Fibroblast of skin of back (primary cell): ENCODE measurements at places on chromosomes 11 and 22.
A peak's percentile ranks its signal among the peaks of the same experiment; 100 is the strongest.

DNA sequence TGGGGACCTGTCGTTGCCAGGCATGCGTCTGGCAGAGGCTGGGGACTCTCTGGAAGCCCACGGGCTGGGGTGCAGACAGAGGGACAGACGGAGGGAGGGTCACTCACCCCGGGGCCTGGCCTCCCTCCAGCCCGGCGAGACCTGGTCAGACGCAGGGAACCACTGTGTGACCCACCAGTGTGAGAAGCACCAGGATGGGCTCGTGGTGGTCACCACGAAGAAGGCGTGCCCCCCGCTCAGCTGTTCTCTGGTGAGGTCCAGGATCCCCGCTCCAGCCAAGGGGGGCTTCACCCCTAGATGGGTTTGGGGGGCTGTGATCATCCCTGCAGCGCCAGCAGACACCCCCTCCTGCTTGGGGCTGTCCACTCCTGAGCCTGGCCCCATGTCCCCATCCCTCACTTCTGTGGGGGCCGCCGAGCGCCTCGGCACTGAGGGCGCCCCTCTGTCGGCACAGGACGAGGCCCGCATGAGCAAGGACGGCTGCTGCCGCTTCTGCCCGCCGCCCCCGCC, 23.6 kb upstream of the MUC5B start:
- no peak for DNase-seq

- DNase-seq: no peak
Observed at GRCh38 chr22:22452211-22452610, 56.3 kb downstream of the ZNF280B start.

DNA sequence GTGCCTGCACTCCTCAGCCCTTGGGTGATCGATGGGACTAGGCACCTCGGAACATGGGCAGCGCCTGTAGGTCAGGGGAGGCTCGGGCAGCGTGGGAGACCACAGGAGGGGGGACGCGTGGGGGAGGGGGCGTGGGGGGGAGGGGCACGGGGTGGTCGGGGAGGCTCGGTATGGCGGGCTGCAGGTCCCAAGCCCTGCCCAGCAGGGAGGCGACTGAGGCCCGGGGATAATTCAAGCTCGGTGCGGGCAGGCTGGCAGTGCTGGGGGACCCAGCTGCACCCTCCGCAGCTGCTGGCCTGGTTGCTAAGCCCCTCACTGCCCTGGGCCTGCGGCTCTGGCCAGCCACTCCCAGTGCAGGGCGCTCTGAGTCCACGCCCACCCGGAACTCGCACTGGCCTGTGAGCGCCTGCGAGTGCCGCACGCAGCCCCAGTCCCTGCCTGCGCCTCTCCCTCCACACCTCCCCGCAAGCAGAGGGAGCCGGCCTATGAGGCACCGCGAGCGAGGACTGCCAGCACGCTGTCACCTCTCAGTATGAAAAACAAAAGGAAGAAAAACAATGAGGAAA, 1698.3 kb upstream of the RAG2 start:
- DNase-seq: no peak

GRCh38 chr11:131036514-131036913, 120.2 kb upstream of the SNX19 start:
- DNase-seq: no peak

- DNase-seq: peak; percentile 88
Observed at GRCh38 chr22:45105281-45105702, 58.4 kb upstream of the NUP50 start.

- no peak for DNase-seq
Observed at GRCh38 chr11:16843294-16843693, 104.8 kb downstream of the C11orf58 start.

DNA sequence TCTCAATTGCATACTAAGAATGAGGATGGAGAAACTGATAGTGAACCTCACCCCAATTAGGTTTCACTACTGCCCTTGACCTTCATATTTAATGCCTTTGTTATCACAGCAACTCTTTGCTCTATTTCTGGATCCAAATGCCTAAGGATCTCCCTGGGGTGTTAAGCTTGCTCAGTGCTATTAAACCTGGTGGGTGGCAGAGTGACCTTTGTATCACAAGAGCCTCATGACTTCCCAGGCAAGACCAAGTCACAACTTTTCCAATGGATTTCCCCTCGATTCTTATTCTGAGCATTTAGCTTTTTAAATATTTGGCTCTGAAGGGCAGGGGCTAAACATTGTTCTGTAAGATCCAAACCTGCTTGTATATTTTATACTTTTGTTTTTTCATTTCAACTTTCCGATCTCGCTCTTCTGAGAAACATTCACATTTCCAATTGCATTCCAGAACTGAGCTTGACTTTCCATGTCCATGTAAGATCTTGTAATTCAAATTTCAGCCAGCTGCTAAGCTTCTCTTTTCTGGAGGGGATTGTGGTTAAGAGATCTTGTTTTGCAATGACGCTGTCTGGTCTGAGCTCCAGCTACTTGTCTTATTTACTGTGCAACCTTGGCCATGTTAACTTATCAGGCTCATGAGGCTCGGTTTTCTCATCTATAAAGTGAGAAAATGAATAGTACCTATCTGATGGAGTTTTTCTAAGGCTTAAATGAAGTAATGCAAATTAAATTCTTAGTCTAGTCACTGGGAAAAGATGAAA, 6.4 kb upstream of the EHF start:
- DNase-seq: no peak

- no peak for DNase-seq
Observed at GRCh38 chr11:44326615-44327475, 16.9 kb upstream of the ALX4 start.

DNA sequence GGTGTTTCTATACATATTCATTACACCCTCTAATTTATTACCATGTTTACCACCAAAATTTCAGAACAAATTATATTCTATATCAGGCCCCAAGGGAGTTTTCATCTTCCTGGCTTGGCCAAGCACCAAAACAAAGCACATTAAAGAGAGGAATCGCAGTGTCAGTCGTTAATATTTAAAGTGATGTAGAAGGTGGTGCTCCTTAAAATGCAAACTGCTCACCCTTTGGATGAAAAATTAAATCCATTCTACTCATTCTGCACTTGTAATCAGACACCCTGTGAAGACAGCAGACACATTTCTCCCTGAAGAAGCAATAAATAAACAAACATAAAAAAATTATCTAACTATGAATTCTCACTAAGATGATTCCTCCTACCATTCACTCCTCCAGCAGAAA, 113.4 kb downstream of the LRRC4C start:
- no peak for DNase-seq

GRCh38 chr11:69084371-69084770, 35.6 kb downstream of the TPCN2 start:
- DNase-seq: no peak

GRCh38 chr22:48379371-48379770, 1448.3 kb downstream of the BRD1 start:
- no peak for DNase-seq

- DNase-seq: peak; percentile 60
Observed at GRCh38 chr11:75474878-75475766, 42.1 kb upstream of the KLHL35 start.

- no peak for DNase-seq
Observed at GRCh38 chr22:20178915-20179227, 28.0 kb upstream of the CCDC188 start.

DNA sequence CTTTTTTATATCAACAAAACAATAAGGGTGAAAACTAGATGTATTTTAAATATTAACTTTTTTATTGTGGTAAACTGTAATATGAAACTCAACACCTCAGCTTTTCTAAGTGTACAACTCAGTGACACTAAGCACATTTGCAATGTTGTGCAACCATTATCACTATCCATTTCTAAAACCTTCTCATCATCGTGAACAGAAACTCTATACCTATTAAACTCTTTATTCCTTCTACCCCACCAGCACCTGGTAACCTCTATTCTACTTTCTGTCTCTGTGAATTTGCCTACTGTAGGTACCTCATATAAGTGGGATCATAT, 9.4 kb downstream of the HORMAD2 start:
- DNase-seq: no peak

- DNase-seq: no peak
Observed at GRCh38 chr11:40252236-40252635, 1207.2 kb downstream of the LRRC4C start.

GRCh38 chr11:82815406-82815805, 81.7 kb upstream of the FAM181B start:
- DNase-seq: no peak

DNA sequence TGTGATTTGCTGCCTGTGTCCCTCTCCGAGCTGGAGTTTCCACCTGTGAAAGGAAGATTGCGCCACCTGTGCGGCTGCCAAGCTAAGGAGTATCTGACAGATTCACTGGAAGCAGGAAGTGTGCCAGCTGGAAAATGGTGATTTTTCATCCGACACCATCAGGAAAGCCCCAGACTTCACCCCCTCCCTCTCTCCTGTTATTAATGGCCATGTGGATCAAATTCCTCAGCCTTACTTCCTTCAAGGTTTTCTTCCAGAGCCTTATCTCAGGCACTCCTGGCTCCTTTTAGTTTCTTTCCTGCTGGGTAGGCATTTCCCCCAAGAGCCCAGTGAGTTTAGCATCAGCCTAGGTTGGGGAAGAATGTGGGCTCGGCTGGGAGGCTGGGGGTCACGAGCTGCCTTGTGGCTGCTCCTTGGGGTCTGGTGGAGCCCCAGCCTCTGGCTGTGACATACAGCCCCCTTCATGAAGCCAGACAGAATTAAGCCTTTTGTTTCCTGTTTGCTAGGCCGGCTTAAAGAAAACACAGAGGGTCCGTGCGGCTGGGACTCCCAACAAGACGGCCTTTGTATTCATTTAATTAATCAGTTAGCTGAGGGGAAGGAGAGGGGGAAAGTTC, 37.1 kb downstream of the PKNOX2 start:
- DNase-seq: no peak

GRCh38 chr11:19432370-19433061, 191.8 kb upstream of the E2F8 start:
- DNase-seq: peak; percentile 76

GRCh38 chr11:45560913-45561281, 104.5 kb downstream of the CHST1 start:
- no peak for DNase-seq

DNA sequence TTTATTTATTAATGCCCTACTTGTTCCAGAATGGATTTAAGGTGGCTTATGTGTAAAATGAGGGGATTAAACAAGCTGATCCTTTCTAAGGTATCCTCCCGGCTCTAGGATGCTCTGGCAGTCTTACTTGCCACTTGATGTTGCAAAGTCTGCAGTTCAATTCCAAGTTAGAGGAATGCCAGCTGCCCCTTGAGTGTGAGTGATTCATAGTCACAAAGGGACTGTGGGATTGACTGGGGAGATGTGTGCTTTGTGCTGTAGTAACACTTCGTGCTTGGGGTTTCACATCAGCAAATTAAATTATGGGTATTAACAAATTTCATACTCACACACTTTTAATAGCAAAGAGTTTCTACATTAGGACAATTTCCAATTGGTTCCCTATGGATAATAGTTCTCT, 550.8 kb upstream of the CADM1 start:
- no peak for DNase-seq

DNA sequence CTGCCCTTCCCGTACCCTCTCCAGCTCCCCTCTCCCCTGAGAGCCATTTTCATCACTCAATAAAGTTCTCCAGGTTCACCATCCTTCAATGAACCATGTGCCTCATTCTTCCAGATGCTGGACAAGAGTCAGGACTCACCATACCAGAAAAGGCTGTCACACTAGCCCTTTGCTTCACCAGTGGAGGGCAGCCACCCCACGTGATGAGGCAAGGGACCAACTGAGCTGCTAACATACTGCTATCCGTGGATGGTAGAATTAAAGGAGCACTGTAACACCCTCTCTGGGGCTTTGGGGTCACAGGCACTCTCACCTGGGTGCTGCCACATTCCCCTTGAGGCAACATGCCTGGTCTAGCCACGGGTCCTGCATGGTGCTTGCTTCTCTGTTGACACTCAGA, 13.1 kb upstream of the OR5I1 start:
- no peak for DNase-seq

DNA sequence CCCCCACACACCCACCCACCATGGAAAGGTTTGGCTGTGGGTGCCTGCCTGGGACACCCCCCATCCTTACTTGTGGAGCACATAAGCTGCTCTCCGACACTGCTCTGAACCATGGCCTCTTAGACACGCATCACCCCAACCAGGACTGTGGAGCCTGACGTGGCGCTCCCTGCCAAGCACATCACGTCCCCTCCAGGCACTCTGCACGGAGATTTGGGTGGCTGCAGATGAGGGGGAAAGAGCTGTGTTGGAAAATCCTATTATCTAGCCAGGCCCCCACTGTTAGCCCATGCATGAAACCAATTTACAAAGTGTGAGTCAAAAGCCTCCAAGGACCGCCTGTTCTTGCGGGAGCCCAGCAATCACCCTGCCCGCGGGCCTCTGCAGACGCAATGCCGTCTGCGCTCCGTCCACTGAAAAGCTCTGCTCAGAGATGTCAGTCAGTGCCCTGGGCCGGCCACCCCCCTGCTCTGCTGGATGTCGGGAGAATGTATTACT, 163.4 kb upstream of the NECTIN1 start:
- no peak for DNase-seq

DNA sequence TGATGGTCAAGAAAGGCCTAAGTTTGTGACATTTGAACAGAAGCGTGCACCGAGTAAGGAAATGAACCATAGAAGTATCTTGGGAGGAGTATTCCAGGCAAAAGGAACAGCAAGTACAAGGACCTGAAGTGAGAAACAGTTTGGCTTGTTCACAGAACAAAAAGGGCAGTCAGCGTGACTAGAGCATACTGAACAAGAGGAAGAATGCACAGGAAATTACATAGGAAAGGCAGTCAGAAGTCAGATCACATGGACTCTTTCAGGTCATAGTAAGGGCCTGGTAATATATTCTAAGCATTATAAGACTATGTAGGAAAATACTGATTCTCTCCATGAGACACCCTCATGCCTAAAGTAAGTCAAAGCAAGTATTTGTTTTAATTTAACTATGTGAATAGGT, 52.3 kb upstream of the GAB2 start:
- no peak for DNase-seq

DNA sequence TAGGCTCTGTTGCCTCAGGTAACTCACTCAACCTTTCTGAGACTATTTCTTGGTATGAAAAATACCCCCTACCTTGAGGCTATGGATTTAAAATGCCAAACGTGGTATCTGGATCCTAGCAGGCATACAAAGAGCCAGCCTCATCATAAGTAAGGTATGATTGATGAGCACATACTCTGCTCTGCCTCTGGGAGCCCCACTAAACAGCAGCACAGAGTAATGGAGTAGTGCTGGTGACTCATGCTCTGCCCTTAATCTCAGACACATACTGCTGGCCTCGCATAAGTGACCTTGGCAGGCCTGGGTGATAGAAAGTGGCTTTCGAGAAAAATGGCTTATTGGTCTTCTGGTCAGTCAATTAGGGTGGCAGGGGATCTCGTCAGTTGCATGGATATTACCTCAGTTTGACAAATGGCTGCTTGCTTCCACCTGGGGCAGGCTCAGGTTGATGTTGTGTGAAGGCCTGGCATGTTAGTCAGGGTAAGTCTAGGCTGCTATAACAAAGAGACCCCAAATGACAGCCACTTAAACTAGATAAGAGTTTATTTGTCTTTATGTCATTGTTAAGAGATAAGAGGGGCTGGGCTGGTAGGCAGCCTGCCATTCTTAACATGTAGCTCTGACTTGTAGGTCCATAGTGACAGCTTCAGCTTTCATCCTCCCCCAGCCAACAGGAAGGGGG, 15.2 kb upstream of the SLC6A5 start:
- no peak for DNase-seq

GRCh38 chr22:28497188-28497587, 182.5 kb downstream of the TTC28 start:
- peak; percentile 5 for DNase-seq

- DNase-seq: peak; percentile 23
Observed at GRCh38 chr11:129766898-129767604, 48.6 kb upstream of the TMEM45B start.
